ENCODE measurements at places on chromosomes 5 and 9.

DNA sequence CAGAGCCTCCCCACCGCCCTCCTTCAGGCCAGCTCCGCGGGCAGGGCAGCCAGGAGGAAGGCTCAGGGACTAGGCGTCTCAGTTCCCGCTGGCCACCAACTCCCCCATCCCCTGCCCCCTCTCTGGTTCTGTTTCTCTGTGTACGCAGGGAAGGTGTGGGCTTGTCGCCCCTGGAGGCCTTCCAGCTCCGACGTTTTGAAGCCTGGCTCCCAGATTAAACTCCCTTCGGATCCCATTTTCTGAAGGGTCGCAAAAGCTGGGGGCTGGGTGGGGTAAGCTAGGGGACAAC is 346 bp downstream of the ATOX1 start:
- DNase-seq, result no peak

- DNase-seq, result no peak
Measured at GRCh38 chr5:74079971-74080556, 454.1 kb downstream of the ARHGEF28 start.

DNA sequence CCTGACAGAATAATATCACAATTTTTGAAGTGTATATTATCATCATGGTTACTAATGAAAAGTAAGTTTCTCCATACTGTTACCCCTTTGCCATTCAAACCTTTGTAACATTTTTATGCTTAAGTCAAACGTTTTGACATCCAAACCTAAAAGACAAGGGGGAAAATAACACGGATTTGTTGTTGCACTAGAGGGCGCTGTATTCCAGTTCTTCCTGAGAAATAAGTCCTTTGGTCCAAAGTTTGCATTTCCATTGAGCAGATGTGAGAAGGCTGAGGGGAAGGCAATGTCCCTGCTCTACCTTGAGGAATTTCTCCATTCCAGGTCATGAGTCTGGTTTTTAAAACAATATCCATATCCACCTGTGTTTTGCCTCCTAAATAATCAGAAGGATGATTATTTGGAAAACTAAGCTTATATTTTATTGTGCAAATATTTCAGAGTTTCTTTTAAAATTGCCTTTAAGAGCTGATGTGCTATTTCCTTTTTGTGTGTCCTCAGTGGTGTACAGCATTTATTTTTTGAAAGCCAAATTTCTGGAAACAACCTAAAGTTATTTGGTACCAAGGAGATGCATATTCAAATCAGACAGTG is 9.7 kb downstream of the LECT2 start:
- peak; percentile 59 for DNase-seq

- no peak for DNase-seq
Measured at GRCh38 chr5:141412854-141413539, at the start of gene PCDHGA10. PCDHGA10 (plus strand) TSS chr5:141412987; CDS start chr5:141413176, 189 bp downstream.

DNA sequence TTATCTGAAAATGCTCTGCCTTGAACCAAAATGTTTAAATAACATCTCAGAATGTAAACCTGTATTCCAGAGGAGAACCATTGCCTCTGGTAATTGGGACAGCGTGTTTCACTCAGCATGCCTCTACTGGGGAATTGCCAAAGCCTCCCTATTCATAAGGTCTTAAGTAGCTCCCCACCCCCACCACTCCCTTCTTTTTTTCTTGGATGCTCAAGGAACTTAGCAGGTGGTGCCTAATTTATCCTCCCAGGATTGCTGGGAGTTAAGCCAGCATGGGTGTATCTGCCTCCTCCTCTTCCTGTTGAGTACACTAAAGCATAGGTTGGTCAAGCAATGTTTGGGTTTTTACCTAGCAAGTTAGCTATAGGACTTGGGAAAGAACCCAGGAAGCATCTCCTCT is 220.2 kb downstream of the DMAC1 start:
- DNase-seq, result no peak

- no peak for DNase-seq
Measured at GRCh38 chr5:57698086-57698485, 215.5 kb upstream of the ACTBL2 start.

GRCh38 chr5:68288707-68289134 is 73.2 kb downstream of the PIK3R1 start:
- no peak for DNase-seq

DNA sequence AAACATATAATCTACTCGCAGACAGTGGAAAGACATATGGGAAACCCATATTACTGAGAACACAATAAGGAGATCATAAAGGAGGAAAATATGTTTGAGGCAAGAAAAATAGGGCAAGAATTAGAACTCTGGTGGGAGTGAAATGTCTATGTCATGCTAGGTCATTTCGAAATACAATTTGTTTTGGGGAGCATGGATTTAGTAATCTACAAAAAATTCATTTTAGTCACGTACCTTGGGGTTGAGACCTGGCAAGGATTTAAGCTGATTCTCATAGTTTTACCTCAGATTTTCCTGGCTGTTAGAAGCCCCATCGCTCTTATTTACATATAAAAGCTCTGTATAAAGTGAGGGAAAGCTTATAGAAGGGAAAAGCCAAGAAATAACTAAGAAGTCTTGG is 11.5 kb upstream of the CSNK1G3 start:
- DNase-seq, result no peak

DNA sequence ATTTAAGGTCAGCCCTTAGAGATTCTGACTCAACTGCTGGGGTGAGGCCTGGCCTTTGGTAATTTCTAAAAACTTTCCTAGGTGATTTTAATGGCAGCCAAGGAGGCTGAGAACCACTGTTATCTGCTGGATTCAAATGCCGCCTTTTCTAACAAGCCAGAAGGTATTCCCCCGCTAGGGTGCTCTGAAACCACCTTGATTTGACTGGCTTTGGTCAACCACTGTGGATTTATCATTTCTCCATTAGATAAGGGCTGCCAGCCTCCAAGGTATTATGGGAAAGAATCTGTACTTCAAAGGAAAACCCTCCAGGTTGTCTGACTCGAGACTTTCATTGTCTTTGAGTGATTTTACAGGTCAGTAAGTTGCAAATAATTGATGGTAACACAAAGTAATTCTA is 4.3 kb downstream of the ANXA6 start:
- no peak for DNase-seq

DNA sequence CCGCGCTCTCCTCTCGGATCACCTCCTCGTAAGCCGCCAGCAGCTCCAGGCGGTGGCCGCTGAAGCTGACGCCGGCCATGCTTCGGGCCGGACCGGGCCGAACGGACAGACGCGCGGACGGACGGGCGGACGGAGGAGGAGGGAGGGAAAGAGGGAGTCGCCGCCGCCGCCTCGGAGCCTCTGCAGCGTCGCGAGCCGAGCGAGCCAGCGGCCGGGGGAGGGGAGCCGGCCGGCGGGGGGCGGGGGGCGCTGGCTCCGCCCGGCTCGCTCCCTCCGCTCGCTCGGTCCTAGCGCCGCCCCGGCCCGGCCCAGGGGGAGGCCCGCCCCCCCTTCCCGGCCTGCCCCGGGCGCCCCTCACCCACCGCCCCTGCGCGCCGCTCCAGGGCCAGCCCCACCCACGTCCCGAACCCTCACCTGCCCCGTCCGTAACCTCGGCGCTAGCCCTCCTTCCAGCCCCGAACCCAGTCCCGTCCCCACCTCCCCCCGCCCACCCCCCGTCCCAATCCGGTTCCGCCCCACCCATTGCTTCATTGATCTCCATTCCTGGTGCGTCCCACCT is at the start of gene DBN1:
Gene DBN1, minus strand, starts transcription at position 192 of the 559 bp plus-strand sequence. Its CDS starts 113 bp downstream, at position 79.
- no peak for DNase-seq

DNA sequence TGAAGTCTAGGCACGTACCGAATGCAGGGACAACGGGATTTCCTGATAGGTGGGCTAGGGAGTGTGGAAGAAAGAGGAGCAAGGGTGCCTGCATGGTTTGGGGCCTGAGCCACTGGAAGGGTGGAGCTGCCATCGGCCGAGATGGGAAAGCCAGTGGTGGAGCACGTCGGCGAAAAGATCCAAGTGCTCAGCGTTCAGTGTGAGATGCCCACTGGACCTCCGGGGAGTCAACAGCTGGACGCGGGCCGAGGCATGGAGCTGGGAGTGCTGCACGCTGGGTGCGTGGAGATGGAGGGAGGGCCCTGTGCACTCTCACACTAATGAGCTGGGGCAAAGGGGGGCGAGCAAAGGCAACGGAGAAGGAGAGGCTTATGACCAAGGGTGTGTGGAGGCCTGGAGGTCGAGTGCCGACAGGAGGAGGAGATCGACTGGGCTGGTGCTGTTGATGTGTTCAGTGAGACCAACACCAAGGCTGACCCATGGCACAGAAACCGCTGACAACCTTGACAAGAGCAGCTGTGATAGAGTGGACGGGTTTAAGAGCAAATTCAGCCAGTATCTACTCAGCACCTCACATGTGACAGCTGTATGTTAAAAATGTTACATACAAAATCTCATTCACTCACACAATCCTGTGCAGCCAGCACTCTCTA is 85.7 kb downstream of the STK10 start:
- no peak for DNase-seq

DNA sequence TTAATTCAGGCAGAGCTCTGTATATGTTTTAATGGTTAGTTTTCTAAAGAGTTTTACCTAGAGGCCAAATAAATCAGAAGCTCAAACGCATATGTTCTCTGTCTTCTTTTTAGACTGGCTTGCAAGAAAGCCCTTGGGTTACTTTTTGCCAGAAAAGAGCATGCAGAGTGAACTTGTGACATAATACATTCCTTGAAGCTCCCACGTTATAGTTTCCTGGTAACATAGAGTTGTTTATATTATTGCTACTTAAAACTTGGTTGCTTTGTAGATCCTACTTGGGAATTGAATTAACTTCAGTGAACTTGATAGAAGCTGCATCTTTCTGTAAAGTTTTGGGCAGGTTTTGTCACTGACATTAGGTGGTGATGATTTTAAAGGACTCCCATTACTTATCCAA is 102.9 kb downstream of the C9orf152 start:
- no peak for DNase-seq

DNA sequence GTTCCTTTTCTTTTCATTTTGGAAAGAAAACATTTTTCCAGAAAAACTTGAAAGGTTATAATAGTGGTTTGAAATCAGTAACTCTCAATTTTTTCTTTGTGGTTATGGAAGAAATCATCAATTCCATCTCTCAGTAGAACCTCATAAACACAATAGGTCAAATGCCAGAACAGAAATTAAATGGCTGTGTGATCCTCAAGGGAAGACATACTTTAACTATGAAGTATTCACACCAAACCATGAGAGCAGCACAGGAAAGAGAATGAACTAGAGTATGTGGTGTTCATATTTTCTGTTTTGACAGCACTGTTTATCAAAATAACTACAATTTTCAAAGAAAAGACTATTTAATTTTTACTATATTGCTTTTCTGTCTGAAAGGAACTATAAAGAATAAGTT is 29.7 kb upstream of the EFNA5 start:
- no peak for DNase-seq

DNA sequence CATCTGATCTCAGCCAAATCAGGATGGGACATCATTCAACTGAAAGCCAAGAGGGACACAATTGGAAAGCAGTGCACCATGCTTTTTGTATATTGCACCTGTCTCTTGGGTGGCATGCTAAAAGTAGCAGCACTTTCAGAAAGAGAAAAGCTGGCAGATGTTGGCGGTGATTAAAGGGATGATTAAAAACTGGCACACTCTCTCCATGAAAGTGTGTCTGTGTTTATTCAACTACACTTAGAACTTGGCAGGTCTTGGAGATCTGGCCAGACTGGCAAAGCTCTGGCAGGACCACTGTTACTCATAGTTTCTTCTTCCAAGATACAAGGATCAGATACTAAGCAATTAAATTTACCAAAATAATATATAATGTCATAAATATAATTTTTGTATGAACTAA is 112.9 kb upstream of the ELAVL2 start:
- no peak for DNase-seq

DNA sequence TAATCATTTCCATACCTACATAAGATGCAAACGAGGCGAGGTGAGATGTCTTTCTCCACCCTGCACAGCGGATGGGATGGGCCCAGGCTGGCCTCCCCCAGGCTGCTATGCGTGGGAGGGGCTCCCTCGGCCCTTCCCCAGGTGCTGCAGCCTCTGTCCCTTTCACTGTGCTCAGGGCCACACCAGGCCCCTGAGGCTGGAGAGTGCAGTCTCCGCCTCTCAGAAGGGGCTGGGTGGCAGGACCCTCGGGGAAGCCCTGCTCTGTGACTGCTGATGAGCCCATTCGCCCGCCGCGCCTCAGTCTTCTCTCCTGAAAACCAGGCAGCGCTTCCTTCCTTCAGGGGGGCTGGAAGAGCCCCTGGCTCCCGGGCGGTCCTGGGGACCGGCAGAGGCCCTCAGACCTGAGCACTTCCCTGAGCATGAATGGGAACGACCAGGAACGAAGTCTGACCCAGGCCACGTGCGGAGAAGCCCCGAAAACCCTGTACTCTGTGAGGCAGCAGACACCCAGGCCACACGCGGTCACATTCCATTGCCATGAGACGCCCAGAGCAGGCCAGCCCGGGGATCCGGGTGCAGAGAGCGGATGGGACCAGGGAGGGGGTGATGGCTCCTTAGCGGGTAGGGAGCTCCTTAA is 21.9 kb upstream of the NOTCH1 start:
- peak; percentile 76 for DNase-seq

DNA sequence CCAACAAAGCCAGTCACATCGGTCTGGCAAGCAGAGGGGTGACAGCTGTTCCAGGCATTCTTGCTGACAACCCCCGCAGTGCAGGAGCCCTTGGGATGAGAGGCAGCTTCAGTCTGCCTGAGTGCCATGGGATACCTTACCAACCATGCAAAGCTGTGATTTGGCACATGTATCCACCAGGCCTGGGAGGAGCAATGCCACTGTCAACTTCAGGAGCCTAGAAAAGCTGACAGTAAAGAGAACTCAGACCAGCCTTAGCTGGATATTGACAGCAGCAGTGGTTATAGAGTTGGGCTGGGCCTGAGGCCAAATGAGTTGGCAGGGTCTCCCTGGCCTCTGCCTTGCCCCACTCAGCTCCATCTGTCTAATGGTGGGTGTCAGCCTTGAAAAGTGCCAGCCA is 10.1 kb upstream of the PLPPR1 start:
- no peak for DNase-seq

DNA sequence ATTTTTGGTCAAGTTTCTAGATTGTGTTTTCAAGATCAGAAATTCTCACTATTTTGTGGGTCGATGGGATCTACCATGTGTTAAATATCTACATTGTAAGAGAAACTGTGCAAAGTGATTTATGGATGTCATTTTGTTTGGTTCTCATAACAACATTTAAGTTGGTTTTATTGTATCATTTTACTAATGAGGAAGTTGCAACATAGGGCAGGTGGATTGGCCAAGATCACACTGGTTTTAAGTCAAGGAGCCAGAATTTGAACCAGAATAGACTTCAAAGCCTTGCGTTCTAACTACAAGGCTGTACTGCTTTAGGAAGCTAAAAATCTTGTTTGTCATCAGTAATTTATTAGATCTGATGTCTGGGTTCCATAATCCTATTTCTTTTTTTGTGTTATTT is 23.4 kb downstream of the SH3TC2 start:
- DNase-seq, result no peak

GRCh38 chr5:120985526-120985925 is 521.4 kb downstream of the PRR16 start:
- DNase-seq, result no peak

DNA sequence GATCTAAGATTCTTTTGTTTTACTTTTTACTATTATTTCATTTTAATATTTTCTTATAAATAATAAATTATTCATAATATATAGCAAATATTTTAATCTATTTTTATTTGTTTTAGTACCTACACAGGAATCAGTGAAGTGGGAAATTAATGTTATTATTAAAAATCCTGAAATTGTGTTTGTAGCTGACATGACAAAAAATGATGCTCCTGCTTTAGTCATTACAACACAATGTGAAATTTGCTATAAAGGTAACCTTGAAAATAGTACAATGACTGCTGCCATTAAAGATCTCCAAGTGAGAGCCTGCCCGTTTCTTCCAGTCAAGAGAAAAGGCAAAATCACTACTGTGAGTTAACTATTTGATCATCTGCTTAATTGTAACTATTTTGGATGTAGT is 138.7 kb downstream of the VPS13A start:
- no peak for DNase-seq
